ENCODE measurements at places on chromosomes 3 and 15.

- DNase-seq: no peak
Measured at GRCh38 chr3:158152186-158152585, 42.3 kb downstream of the RSRC1 start.

- DNase-seq: peak; percentile 65
Measured at GRCh38 chr15:40857601-40858341, 13.9 kb downstream of the SPINT1 start.

DNA sequence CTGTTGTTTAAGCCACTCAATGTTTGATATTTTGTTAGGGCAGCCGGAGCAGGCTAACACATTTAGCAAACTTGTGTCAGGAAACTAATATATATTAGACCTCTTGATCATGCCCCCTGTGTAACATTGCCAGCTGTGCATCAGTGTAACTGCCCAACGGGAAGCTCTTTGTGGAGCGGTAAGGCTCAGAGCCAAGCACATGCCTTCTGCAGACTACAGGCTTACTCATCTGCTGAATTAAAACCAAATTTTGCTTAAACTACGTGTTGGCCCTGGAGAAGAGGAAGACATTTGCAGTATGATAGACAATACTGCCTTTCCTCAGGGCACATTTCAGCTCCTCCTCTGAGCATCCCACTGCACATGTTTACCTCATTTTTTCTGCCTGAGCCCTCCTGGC, 50.5 kb upstream of the KCNMB2 start:
- no peak for DNase-seq

- DNase-seq: no peak
Measured at GRCh38 chr15:29740692-29741311, 81.5 kb downstream of the TJP1 start.

- no peak for DNase-seq
Measured at GRCh38 chr3:106573605-106574004, 704.8 kb upstream of the CBLB start.

- DNase-seq: peak; percentile 35
Measured at GRCh38 chr15:74664028-74664616, 31.7 kb downstream of the EDC3 start.

DNA sequence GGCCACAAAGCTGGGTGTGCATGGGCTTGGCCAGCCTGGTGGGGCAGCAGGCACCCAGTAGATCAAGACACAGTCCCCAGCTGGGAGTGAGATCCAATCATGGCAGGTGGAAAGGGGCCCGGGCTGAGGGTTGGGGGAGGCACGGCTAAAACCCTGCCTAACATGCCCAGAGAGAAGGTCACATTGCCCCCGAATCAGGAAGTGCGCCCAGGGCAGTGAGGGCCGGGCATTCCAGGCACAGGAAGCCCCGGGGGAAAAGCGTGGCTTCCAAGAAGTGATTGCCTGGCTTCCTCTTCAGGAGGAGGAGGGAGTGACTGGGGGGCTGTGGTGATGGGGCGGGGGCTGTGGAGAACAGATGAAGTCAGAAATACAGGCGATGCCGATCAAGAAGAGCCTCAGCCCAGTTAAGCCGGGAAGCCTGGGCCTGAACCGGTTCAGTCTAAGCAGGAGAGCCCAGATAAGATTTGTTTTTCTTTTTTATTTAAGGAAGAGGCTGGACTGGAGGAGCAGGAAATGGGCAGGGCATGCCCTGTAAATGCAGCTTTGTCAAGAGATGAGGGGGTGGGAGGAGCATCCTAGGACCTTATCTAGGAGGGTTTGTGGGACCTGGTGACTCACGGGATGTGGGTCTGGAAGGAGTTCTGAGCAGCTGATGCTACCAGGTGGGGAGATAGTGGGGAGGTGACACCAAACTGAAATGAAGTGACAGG, 83.9 kb downstream of the CHSY1 start:
- peak; percentile 56 for DNase-seq

- DNase-seq: peak; percentile 57
Measured at GRCh38 chr3:188299068-188299467, 145.1 kb downstream of the LPP start.

GRCh38 chr3:152480282-152480953, 211.7 kb downstream of the MBNL1 start:
- DNase-seq: no peak

- no peak for DNase-seq
Measured at GRCh38 chr3:106033654-106034053, 164.8 kb upstream of the CBLB start.

DNA sequence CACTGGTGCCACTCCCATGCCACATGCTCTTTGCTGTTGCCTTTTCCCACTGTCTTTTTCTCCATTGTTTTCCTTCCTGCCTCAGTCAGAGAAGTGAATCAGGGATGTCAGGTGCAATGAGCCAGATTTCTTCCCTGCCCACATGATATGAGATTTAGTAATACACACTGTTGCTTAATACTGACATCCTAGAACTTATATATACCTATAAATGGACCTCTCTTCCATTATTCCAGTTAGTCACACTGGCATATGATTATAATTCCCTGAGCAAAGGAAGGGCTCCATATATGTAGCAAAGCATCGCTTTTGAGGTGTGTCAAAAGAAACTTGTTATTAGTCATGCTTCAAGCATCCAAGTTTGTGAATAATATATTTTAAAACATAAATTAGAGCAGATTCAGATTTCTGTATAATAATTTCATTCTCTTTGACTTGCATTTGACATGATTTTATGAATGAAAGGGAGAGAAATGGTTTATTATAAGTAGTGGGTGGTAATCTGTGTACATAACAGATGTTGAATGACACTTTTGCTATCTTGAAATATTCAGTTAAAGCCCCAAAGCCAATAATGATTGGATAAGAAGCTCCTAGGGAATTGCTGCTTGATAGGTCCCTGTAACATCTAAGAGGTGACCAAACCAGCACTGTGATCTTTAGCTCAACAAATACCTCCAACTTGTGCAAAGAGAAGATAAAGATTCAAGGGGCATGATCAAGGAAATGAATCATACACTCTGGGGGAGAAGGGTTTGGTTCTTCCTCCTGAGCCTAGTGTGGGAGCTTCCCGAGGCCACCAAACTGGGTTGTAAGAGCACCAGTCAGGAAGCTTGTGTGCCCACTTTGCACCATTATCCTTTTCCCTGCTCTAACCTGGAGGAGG, 48.6 kb downstream of the CHST2 start:
- DNase-seq: peak; percentile 48

DNA sequence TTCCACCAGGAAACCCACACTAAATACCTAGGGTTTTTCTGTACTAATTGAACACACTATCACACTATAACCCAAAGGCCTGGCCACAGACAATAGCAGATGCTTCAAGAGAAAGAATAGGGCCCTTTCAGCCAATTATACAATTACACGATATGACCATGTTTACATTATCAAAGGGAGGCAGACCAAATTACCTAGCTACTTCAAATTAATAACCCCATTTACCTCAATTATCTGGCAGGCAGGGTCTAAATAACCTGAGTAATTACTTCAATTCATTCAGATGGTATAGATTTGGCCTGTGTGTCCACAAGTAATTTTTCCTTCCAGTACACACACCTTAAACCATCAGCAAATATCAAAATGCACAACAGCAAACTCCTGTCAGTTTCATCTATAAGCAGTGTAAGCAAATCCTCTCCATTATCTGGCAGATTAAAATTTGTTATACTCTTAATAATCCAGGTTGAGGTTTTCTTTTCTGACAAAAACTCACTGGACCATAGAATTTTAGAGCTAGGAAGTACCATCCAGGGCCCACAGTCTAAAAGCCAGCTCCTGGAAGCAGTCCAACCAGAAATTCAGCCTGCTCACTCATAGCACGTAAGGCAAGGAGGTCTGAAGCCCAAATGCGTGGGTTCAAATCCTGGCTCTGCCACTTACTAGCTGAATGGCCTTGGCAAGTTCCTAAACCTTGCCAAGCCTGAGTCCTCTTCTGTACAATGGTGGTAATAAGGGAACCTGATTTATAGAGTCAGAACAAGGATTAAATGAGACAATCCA, 51.8 kb downstream of the RFTN1 start:
- DNase-seq: no peak

- no peak for DNase-seq
Measured at GRCh38 chr3:31166249-31166885, 271.9 kb upstream of the GADL1 start.

DNA sequence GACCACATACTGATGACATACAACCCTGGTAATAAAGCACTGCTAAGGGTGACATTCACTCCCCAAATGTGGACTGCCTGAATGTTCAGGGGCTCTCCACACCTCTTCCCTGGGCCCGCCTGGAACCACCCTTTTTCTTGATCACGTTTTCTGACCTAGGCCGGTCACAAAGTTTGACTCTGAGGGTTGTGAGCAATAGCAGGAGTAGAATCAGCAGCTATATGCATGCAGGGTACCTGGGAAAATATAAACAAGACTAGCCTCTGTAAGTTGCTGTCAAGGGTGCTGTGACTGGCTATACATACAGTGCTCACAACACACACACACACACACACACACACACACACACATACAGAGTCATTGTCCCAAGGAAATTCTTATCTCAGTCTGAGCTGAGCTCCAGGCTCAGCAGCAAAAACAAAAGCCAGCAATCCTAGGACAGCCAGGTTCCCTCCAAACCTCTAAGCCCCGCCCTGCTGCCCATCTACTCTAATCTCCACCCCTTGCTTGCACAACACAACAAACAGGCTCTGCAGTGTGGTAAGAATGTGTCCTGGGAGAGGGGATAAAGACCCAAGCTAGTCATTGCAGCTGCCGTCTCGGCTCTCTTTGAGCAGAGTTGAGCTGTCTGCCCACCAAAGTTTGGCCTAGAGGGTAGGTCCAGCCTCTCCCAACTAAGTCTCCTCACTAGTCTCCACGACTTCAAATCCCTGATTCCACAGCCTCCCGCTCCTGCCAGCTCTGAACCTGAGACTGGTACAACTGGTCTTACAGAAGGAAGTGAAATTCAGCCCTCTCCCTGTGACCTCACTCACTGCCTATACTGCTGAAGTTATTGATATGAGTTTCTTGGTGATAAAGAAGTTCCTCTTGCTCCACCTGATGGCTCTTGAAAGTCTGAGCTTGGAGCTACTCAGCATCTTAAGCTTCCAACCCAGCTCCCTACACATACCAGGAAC, 2.2 kb downstream of the BMF start:
- peak; percentile 82 for DNase-seq

DNA sequence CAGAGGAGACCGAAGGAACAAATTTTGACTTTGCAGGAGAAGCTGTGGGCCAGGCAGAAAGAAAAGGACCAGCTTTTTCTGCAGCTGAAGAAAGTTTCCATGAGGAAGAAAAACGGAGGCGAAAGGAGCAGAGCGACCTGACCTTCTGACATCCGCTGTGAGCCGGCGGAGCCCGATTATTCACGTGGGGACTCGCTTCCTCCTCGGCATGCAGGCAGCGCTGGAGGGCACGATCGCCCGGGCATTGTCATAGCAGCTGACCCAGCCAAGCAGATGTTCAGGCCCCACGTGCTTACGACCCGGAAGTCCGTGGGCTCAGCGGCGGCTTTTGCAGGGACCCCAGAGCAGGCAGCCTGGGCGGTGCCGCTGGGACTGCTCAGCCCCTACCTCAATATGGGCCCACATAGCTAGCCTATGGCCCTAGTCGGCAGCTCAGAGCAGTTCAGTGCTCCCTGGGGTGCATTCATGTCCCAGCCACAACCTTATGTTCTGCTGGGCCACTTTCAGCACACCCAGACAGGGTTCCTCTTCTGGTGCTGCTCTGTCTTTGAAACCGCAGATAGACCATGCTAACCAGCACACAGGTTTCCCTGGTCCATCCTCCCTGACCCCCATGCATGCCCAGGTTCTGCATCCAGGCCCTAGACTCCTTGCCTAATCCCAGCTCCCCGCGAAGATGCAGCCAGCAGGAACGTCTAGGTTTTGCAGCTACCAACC, 10.5 kb upstream of the EIF4A2 start:
- peak; percentile 89 for DNase-seq

DNA sequence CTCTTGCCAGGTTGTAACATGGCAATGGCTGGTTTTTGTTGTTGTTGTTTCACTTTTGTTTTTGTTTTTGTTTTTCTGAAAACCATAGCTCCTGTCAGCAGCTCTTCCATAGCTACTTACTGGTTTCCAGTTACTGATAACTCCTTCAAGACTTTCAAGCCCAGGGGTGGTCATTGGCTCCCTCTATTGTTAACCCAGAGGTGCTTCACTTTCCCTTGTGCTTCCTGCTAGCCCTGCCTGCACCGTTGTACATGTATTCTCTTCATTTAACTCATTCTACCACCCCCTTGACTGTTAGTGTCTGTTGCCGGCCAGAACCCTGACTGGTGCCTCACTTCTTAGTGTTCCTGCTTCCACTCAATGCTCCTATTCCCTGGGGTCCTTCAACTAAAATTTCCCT, 4.2 kb upstream of the TRAT1 start:
- no peak for DNase-seq

DNA sequence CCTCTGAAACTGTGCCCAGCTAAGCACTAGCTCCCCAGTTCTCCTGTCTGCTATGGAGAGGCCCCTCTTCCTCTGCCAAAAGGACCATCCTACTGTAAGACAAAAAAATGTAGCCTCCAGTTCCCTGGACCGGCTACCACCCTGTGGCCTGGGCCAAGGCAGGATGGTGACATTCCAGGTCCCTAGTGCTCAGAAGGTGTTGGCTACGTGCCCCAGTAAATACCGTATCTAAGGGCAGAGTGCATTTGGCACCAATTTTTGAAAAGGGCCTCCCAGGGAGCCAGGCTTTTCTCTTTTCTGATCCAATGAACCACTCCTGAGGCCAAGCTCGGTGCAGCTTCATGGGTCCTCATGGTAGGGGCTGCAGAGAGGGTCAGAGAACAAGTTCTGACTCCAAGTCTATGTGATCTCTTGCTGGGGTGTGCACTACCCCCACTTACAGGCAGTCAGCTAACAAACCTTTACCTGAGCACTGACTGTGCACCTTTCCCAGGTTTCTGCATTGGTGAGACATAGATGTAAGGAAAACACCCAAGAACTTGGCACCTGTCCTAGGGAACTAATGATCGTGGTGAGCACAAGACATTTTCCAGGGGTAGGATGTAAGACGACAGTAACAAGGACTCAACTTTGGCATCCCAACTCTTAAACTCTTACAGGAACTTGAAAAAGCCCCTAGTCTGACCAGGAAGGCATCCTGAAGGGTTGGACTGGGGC, 32.6 kb downstream of the TLE3 start:
- no peak for DNase-seq

GRCh38 chr3:58679446-58679845, 12.9 kb upstream of the FAM3D start:
- DNase-seq: no peak

DNA sequence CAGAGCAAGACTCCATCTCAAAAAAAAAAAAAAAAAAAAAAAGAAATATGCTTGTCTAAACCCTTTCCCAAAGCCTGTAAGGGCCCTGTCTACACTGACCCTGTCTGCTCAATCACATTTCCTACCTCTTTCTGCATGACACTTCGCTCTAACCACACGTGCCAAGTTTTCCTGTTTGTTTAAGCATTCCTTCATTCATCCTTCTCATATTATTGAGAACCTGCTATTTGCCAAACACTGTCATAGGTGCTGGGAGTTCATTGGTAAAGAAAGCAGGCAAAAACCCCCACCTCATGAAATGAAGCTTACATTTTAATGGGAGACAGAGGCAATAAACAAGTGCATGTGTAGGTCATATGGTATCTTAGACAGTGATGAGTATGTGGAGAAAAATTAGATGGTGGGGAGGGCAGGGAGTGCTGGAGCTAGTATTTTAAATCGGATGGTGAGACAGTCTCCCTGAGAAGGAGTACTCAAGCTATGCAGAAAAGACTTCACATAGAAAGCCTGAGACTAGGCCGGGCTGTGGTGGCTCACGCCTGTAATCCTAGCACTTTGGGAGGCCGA, 48.0 kb downstream of the B3GNT5 start:
- DNase-seq: no peak

GRCh38 chr3:99842826-99843589, 25.3 kb downstream of the CMSS1 start:
- DNase-seq: peak; percentile 61

Measured in inflammatory macrophage treated with lipopolysaccharide for 4 hours (primary cell).